ENCODE measurements at places on chromosomes 6 and 20. TPM values are rescaled to one million over a fixed set of nuclear protein-coding genes. Genes with fewer than 3 reads are reported as not detected.

Gene RWDD2A
- total RNA-seq: 5.0 TPM

Gene RAB32
- total RNA-seq: 20.8 TPM

Gene ZC2HC1B
- not detected for total RNA-seq

Gene SUMO4
- not detected for total RNA-seq

Gene SRMS
- total RNA-seq: not detected

Gene MATN4
- total RNA-seq: not detected

Gene SLC17A3
- 1.1 TPM for total RNA-seq

Gene RIMS1
- total RNA-seq: not detected

Gene ACTL10
- total RNA-seq: 2.5 TPM

Gene SNAP91
- 0.36 TPM for total RNA-seq

Gene CYP21A2
- 1.3 TPM for total RNA-seq

Gene ZSCAN9
- total RNA-seq: 10.8 TPM

Gene EDN3
- not detected for total RNA-seq

Gene IDH3B
- 64.3 TPM for total RNA-seq

Gene LY6G6D
- total RNA-seq: not detected

Gene ANGPT4
- not detected for total RNA-seq

Gene MAP7
- 0.49 TPM for total RNA-seq

Gene MBOAT1
- 5.0 TPM for total RNA-seq

Gene LHFPL5
- not detected for total RNA-seq

Gene EYS
- total RNA-seq: 0.09 TPM

Gene IMPG1
- not detected for total RNA-seq

Measured in fibroblast of the aortic adventitia (primary cell).